NCI-H510A (cell line): ENCODE measurements at places on chromosomes 12 and 14.
A peak's percentile ranks its signal among the peaks of the same experiment; 100 is the strongest.

DNA sequence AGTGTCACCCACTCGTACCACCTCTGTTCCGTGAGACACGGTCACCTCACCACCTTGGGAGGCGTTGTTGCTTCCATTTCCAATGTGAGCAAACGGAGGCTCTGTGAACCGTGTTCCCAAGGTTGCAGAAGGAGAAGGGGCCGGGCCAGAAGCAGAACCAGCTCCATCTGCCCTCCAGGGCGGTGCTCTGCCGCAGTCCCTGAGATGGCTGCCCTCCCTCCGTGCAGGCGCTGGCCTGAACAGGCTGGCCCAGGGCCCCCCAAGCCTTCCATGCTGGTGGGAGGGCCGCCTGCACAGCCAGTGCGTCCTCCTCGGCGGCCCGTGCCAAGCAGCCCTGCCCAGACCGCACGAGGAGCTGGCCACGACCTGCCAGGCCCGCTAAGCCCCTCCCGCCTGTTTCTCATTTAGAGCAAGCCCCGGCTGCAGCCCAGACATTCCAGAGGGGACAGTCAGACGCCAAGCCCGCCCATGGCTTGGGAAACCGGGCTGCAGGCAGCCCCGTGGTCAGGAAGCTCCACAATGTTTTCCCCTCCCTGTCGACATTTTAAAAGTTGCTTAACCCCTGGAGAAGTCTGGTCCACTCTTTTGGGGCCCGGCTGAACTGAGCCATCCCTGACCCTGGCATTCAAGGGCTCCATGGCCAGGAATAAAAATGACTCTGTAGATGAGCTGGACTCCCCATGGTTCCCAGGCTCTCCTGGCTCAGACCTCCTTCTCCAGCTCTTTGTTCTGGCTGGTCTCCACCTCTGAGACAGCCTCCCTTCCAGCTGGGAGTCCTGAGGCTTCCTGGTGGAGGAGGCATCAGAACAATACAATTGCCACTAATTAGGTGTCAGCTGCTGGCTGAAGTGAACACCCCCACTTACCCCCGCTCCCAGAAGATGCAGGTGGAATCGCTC lies 236.0 kb downstream of the BCL11B start:
- no peak for DNase-seq

GRCh38 chr14:58118097-58118815 lies 33.8 kb downstream of the ARMH4 start:
- DNase-seq: no peak

DNA sequence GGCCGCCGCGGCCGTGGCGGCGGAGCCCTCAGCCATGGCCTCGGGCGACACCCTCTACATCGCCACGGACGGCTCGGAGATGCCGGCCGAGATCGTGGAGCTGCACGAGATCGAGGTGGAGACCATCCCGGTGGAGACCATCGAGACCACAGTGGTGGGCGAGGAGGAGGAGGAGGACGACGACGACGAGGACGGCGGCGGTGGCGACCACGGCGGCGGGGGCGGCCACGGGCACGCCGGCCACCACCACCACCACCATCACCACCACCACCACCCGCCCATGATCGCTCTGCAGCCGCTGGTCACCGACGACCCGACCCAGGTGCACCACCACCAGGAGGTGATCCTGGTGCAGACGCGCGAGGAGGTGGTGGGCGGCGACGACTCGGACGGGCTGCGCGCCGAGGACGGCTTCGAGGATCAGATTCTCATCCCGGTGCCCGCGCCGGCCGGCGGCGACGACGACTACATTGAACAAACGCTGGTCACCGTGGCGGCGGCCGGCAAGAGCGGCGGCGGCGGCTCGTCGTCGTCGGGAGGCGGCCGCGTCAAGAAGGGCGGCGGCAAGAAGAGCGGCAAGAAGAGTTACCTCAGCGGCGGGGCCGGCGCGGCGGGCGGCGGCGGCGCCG lies 381 bp downstream of the YY1 start:
- no peak for DNase-seq

DNA sequence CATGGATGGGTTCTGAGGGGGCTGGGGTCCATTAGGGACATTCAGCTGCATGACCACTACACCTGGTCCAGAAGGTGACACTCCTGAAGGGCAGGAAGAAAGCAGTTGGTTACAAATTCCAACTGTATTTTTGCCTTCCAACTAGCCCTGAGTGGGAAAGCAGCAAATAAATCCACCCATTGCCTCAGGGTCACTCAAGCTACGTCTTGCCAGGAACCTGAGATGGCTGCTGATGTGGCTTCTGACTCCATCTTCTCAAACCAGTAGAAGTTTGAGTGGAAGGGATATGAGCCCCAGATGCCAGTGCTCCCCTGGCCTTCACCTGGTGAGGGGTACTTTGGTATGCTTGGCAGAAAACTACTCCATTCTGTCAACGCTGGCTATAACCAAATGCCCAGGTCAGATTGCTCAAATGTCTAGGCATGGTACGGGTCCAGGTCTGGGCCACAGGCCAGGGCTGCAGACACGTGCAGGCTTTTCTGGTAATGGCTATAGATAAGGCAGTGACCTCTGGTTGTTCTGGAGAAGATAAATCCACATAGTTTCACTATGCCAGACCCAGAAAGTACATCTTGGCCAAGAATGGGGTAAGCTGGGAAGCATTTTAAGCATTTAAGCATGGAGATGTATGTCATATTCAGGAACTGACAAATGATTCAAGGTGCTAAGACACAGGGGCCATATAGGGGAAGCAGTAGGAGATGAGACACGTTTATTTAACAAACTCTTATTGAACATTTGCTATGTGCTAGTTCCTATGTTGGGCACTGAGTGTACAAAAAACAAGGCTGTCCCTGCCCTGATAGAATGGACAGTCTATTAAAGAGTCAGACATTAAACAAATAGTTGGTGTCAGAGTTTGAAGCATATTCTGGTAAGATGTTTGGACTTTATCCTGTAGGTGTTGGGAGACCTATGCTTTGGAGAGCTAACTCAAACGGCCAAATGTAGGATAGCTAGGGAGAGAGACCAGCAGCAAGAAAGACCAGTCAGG lies 8.3 kb upstream of the STAC3 start:
- no peak for DNase-seq

DNA sequence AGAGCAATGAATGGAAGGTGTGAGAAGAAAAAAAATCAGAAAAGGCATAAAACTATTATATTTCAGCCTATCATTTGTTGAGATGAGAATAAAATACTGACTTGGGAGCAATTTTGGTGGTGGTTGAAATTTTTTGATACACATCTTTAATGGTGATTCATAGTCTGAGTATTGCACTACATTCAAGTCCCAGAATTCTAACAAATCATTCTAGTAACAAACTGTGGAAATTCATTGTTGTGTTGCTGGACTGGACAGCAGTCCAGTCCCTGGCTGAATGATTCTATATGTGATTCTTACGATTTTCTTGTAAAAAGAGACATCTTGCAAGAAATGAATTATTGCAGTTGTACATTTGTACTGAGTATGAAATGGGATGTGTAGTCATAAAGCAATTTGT lies 268.6 kb downstream of the TRHDE start:
- no peak for DNase-seq

GRCh38 chr14:52000696-52001095 lies 11.3 kb downstream of the RTRAF start:
- DNase-seq: no peak

GRCh38 chr12:29346769-29347421 lies 34.1 kb downstream of the ERGIC2 start:
- no peak for DNase-seq

- DNase-seq: no peak
These were observed 21.8 kb upstream of the EIF2B2 start for GRCh38 chr14:74980731-74981461.

DNA sequence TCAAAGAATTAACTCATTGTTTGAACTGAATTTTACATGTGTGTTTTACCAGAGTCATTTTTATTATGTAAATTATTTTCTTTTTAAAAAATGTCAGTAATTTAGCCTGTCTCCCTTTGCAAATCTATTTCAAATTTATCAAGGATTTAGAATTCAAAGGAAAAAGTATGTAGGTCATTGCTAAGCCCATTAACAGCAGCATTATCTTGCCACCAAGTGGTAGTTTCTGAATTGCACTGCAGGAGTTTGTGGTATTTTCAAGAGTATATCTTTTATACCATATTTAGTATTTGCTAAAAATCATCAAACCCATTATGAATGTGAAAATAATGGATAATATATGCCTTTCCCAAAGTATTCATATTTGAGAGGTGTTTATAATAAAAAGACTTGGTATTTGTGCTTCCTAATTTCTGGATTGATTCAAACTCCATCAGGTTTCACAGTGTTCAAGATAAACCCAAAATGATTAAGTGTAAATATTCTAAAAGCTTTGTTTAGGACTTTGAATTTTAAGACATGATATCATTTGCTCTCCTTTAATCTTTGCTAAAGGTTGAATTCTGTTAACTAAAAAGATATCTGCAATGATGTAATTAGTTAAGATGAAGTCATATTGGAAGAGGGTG lies 711.4 kb downstream of the FSCB start:
- DNase-seq: no peak

DNA sequence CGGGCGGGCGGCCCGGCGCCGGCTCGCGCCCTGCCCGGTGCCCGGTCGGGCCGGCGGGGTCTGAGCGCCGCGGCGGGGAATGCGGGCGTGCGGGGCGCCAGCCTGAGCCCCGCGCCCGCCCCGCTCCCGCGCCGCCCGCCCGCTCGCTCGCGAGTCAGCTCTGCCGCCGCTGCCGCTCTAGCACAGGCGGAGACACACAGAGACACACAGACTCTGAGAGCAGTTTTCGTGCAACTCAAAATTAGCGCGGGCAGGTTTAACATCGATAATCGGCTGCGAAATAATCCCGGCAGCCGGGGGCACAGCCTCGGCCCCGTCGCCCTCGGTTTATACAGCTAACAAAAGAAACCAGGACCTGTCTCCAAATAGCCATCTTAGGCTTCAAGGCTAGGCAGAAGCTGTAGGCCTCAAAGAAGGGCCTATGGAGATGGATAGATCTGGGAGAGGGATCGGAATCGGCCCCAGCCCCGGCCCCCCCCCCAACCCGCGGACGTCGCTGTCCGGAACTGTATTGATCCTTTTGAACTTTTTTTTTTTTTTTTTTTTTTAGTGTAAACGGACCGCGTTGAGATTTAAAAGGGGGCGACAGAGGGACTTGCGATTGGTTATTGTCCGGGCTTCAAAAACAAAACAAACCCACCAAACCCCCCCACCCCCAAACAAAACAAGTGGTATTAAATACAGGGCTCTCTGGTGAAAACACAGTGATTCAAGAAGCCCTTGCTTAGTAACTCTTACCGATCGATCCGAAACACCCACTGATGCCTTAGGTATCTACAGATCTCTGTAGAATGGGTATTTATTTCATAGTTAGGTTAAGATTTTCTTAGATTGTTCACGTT lies 1.1 kb downstream of the ARID2 start:
- peak; percentile 63 for DNase-seq

DNA sequence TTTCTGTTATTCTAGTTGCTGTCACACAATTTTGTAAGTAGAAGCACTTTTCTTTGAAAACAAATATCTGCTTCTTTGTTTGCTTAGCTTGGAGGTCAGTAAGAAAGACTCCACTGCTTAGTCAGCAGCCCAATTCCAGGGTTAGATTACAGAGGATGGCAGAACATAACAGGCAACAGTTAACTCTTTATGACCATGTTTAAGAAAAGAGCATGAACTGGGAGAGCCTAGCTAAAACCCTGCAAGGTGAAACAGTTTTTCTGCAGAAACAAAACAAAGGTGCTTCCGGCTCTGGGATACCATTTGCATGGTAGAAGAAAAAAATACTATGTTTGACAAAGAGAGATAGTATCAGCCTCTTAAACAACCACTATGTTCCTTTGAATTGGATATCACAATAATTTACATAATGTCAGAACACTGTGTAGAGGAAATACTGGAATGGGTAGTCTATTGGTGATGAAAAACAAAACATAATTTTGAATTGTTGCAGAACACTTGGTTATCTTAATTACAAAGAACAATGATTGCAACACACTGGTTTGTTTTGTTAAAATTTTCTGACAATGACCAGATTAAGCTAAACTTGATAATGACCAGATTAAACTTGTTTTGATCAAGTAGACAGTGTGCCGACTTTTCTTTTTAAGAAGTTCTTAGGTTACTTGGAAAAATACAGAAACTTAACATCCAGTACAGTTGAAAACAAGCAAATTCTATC lies 22.4 kb upstream of the PPM1H start:
- no peak for DNase-seq

DNA sequence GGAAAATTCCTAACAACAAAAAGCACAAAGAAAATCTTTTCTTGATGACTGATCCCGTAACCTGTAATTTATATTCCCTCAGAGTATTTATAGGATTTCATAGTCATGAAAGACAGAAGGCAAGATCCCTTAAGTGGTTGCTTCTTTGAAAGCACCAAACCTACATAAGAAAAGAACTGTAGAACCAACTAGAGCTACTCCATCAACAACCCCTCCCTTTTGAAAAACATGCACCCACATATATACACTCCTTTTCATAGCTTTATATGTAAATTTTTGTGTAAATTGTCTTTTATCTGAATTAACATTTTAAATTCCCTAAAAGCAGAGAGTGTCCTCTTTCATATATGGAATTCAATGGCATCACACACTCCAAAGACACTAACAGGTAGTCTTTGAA lies 215.3 kb downstream of the CEP128 start:
- DNase-seq: no peak

- DNase-seq: no peak
These were observed 82.3 kb upstream of the PTGDR start for GRCh38 chr14:52185178-52185577.

GRCh38 chr12:54968181-54968730 lies 16.3 kb downstream of the TESPA1 start:
- DNase-seq: no peak

DNA sequence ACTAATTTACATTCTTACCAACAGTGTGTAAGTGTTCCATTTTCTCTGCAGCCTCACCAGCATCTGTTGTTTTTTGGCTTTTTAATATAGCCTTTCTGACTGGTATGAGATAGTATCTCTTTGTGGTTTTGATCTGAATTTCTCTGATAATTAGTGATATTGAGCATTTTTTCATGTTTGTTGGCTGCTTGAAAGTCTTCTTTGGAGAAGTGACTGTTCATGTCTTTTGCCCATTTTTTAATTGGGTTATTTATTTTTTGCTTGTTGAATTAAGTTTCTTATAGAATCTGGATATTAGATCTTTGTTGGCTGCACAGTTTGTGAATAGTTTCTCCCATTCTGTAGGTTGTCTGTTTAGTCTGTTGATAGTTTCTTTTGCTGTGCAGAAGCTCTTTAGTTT lies 48.0 kb upstream of the OR6J1 start:
- no peak for DNase-seq
